ENCODE measurements at places on chromosomes 12 and 14. TPM values are rescaled to one million over a fixed set of nuclear protein-coding genes. Genes with fewer than 3 reads are reported as not detected.

Gene EML5
- total RNA-seq = 0.84 TPM

Gene PMEL
- total RNA-seq = 0.68 TPM

Gene RAB2B
- total RNA-seq = 13.5 TPM

Gene SERPINA4
- total RNA-seq = not detected

Gene OVCH1
- total RNA-seq = not detected

Gene NKX2-8
- 1.0 TPM for total RNA-seq

Gene VASH1
- 4.0 TPM for total RNA-seq

Gene TNFAIP2
- 415 TPM for total RNA-seq

Gene HOXC12
- not detected for total RNA-seq

Gene SYNDIG1L
- not detected for total RNA-seq

Gene KLHDC1
- total RNA-seq = 0.25 TPM

Gene C12orf75
- total RNA-seq = 136 TPM

Gene FZD10
- not detected for total RNA-seq

Gene BCL2L2
- total RNA-seq = 19.7 TPM

Gene ACOT4
- 2.1 TPM for total RNA-seq

Gene GUCY2C
- total RNA-seq = 0.06 TPM

Data from A549 treated with DMSO at 1 μM for 4 hours (cell line).